GM12891 (cell line): ENCODE measurements at places on chromosomes 5 and 9.

DNA sequence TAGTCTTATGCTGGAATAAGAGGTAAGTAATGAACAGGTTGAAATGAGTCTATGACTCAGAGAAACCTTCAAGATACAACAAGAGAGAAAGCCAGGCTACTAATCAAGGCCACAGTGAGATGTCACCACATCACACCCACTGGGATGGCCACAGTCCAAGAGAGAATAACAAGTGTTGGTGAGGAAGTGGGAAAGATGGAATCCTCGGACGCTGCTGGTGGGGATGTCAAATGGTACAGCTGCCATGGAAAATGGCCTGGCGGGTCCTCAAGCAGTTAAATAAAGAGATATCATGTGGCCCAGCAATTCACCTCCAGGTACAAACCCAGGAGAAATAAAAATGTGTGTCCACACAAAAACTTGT is 41.9 kb upstream of the NEURL1B start:
- DNase-seq, result no peak

DNA sequence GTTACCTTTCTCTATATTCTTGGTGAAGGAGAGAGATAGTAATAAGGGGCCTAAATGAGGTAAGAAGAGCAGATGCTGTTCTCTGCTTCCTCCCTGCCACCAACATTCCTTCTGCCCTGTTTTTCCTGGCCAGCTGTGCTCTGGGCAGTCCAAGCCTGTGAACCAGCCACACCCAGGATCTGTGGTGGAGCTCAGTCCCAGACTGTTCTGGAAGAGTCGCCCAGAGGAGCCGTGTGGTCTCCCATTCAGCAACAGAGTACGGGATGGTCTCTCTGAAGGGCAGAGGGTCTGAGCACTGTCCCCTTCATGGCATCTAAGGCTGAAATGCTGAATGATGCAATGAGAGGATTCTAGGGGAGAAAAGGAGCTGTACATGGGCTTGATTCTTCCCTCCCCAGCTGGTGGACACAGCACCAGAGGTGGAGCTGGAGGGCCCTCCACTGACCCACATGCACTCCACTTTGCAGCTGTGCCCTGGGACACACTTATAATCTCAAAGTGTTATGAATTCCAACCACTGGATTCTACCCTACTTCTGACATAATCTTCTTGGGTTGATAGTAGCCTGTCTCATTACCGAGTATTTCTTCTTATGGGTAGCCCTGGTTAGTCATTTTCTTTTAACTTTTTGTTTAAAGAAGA is 70.8 kb upstream of the RPS23 start:
- DNase-seq, result no peak

GRCh38 chr5:154331232-154331631 is 114.6 kb upstream of the SAP30L start:
- DNase-seq, result no peak

- no peak for DNase-seq
Observed at GRCh38 chr5:140338336-140338735, 8.1 kb downstream of the HBEGF start.

- DNase-seq, result no peak
Observed at GRCh38 chr5:146249801-146250200, 46.4 kb downstream of the RBM27 start.
